ENCODE measurements at places on chromosomes 4 and X.

GRCh38 chr4:105415281-105415744 is 58.5 kb downstream of the PPA2 start:
- no peak for DNase-seq

DNA sequence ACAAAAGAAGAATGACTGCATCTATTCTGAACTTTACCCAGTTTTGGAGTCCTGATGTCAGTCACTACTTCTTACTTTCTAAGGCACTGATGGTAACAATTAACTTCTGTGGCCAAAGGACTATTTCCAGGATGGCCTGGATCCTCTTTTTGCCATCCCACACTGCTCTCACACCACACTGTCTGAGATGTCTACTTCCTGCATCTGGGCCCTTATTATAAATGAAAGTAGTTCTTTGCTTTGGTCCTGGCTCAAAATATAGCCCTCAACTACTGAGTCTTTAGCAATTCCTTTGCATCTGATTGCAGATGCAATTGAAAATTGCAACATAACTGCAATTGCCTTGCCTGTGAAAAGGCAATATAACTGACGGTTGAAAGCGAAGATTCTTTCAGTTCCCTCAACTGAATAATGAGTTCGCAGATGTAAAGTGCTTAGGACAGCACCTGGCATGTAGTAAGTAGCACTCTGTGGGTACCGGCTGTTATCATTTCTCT is 44.2 kb downstream of the COQ2 start:
- DNase-seq: no peak

DNA sequence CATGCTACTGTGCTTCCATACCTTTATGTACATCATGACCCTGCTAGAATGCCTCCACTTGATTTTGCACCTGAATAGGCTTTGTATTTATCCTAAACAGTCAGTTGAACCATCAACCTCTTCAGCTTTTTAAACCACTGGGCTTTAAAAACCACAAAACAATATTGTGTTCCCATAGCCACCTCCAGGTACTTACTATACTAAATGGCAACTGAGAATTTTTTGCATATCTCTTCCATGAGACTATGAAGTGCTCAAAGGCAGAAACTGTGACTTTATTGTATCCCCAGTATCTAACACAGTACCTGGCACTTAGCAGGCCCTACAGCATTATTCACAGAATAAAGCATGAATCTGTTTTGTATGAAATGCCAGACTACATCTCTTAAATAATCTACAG is 39.7 kb downstream of the ANAPC10 start:
- DNase-seq: no peak

DNA sequence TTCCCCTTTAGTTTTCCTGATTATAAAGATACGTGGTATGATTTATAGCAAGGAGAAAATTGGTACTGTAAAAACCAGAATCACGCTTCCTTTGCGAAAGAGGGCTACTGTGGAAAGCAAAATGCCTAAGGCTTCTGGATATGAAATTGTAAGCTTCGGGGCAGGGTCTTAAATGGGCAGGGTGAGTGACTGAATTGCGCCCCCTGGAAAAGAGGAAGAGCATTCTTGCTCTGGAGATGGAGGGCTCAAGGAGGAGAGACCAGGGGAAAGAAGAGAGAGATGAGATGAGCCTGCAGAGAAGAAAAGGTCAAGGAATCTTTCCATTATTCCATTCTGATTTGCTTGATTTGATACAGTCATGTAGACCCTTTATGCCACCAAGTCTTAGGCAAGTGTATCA is 13.1 kb upstream of the ETNPPL start:
- no peak for DNase-seq

DNA sequence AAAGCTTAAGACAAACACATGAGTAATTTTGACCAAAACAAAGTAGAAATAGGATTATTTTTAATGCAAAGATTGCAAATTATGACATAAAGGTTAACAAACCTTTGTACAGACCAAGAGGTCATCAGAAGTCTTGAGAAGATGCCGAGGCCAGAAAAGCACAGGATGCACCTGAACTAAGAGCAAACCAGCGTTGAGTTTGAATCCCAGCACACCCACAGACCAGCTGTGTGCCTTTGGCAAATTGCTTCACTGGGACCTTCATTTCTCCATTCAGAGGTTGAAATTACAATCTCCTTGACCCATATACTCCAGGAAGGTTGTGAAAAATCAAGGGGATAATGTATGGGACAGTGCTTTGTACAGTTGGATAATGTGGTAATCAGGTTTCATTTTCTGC is 56.6 kb downstream of the PPM1K start:
- DNase-seq: no peak

DNA sequence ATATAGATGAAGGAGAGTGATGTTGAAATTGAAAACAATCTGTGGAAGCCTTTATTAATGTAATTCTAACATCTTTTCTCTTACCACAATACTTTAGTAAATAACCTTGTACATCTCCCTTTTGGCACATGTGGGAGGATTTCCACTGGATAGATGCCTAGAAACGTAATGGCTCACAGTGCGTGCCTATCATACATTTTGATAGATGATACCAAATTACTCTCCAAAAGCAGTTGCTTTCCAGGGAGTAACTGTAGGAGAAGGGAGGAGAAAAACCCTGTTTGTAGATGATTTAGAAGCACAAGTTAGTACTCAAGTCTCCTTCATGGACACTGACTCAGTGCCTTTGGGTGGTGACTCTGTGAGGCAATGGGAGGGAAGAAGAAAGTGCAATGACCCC is 476.3 kb downstream of the CCSER1 start:
- DNase-seq: no peak

DNA sequence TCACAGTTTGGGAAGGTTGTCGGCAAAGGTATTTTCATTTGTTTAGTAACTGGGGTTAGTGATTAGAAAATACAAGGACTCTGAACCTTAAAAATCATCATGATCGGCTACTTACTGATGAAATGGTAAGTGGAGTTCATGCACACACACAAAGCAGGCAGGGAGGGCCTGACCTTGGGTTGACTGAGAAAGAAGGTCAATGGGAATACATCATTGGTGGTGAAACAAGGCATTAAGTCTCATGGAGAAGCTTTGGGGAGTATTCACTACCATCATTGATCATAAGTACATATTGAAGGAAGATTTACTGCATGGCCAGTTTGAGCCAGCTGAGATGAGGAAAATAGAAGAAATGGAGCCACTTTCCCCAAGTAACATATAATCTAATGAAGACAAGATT is 74.4 kb downstream of the LUZP4 start:
- DNase-seq: no peak

- peak; percentile 47 for DNase-seq
These were observed 2.3 kb downstream of the MAML3 start for GRCh38 chr4:140151699-140152012.

DNA sequence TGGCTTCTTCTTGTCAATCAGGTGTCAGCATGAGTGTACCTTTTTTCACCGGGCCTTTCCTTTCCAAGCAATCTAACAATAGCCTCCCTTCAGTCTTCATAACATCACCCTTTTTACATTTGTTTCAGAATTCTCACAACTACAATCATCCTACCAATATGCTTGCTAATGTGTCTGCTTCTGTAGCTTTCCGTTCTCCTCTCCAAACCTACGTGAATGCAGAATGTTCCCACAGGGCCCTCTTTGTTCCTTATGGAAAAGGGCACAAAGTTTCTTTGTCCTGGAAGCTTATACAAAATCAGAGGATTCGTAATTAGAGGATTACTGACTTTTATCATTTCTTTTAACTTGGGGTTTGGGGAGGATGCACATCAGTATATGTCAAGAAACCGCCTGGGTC is 461.8 kb downstream of the CENPC start:
- DNase-seq: no peak

DNA sequence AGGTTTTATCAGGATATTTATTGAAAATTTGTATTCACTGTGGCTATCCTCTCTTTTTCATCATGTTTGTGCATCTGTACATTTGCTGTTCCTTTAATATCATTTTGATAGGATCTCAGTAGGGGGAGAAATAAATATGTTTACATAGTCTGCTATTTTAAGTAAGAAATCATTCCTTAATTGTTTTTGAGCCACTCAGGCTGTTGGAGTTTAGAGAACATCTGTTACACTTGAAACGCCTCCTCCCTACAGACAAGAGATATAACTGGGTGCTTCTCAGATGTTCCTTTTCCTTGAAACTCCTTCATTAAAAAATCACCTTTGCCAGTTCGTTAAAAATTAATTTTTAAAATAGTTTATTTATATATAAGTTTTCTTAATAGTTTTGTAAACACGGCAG is 59.4 kb downstream of the QRFPR start:
- DNase-seq: no peak

- DNase-seq: no peak
These were observed 9.5 kb downstream of the GALNT7 start for GRCh38 chr4:173178144-173178543.

- no peak for DNase-seq
These were observed 149.3 kb upstream of the RBPJ start for GRCh38 chr4:26171501-26171900.

DNA sequence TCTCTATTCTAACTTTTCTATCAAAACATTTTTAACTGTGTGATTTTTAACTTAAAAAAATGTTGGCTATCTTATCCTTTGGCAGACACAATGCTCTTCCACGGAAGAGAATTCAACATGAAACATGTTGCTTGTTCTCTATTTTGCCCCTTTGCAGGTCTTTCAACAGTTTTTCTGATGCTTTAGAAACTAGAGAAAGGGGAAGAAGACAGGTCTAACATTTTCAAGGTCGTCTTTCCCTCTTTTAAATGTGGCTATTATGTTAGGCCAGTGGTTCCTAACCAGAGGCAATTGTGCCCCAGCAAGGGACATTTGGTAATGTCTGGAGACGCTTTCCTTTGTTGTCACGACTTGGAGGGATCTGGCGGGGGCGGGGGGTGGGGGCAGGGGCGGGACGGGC is 95.0 kb downstream of the SH3KBP1 start:
- no peak for DNase-seq

GRCh38 chr4:26342328-26343037 is 21.7 kb downstream of the RBPJ start:
- no peak for DNase-seq

GRCh38 chr4:5660185-5660584 is 48.2 kb downstream of the EVC2 start:
- DNase-seq: no peak

GRCh38 chr4:15414551-15415091 is 13.2 kb upstream of the C1QTNF7 start:
- DNase-seq: no peak

DNA sequence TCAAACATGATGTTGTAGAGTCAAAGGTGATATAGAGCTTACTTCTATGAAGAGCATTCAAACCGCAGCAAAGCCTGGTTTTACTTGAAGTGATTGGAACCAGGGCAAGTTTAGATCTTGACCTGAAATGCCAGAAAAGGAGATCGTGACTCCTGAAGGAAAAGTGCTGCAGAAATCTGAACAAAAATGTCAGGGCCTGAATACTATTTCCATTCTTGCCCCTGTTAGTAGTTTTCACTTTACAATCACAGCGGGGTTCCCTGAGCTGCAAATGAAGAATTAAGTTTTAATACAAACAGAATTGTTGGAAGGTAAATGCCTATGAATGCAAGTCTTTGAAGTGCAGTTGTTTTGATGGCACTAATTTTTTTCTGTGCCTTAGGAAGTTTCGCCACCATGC is 4.1 kb downstream of the SLIT2 start:
- no peak for DNase-seq

DNA sequence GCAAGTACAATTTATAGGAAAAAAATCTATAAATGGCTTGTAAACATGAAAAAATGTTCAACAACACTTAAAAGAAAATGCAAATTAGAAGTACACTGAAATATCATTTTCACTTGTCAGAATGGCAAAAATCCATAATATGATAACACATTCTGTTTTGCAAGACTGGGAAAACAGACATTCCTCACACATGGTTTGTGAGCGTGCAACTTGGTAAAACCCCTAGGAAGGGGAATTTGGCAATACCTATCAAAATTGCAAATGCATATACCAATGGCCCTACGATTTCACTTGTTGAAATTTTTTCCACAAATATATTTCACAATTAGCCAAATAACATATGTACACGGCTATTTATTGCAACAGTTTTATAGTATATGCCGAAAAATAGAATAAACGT is 31.4 kb downstream of the TBC1D9 start:
- DNase-seq: no peak

GRCh38 chr4:176610594-176610993 is 182.1 kb downstream of the VEGFC start:
- DNase-seq: no peak

- no peak for DNase-seq
These were observed 29.6 kb downstream of the FAM47B start for GRCh38 chrX:34972206-34972605.

DNA sequence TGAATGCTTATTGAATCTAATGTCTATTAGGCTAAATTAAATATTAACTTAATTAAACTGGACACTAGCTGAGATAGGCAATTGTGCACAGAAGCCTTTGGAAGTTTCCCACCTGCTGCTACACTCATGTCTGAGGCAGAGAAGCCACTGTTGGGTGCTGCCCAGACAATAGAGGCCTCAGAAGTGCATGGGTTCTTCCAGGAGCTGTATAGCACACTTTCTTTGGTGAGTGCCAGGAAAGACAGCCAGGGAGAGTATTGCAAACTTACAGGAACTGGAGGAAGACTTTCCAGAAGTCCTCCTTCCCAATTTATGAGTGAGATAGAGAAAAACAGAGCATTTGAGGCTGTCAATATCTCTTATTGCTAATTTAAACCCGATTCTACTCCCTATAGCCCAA is 89.9 kb downstream of the GPAT3 start:
- no peak for DNase-seq
